ENCODE measurements at places on chromosomes 7 and 10. TPM values are rescaled to one million over a fixed set of nuclear protein-coding genes. Genes with fewer than 3 reads are reported as not detected.

- no peak for DNase-seq
These were observed 129.6 kb downstream of the TNS3 start for GRCh38 chr7:47452295-47452694.

MKX gene
- total RNA-seq = 0.06 TPM

RRP12 gene
- 23.5 TPM for total RNA-seq

- DNase-seq = no peak
These were observed 235.9 kb downstream of the SLC25A13 start for GRCh38 chr7:96085953-96086352.

GRCh38 chr7:132509643-132510042 is 66.6 kb downstream of the PLXNA4 start:
- no peak for DNase-seq

GRCh38 chr7:102009628-102010027 is 192.2 kb downstream of the CUX1 start:
- DNase-seq = no peak

PON3 gene
- not detected for total RNA-seq

RASSF4 gene
- 14.5 TPM for total RNA-seq

DNA sequence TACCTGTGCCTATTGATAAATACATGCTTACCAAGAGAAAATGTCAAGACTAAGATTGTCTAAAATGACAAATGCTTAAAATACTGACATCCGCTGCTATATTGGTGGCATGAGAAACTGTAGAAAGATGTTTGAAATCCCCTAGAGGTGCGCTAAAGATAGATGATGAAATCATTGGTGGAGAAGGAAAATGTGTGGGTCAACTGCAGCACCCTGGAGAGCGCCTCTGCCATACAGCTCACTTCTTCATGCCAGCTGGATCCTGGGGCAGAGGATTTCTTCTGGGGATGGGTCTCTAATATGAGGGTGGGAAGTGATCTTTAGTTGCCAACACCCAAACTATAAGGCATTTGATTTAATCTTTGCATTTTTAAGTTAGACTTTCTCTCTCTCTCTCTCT is 680.4 kb upstream of the POM121L12 start:
- no peak for DNase-seq

TSPAN12 gene
- total RNA-seq = 6.7 TPM

- DNase-seq = no peak
These were observed 17.4 kb downstream of the CPA1 start for GRCh38 chr7:130397758-130398073.

DNA sequence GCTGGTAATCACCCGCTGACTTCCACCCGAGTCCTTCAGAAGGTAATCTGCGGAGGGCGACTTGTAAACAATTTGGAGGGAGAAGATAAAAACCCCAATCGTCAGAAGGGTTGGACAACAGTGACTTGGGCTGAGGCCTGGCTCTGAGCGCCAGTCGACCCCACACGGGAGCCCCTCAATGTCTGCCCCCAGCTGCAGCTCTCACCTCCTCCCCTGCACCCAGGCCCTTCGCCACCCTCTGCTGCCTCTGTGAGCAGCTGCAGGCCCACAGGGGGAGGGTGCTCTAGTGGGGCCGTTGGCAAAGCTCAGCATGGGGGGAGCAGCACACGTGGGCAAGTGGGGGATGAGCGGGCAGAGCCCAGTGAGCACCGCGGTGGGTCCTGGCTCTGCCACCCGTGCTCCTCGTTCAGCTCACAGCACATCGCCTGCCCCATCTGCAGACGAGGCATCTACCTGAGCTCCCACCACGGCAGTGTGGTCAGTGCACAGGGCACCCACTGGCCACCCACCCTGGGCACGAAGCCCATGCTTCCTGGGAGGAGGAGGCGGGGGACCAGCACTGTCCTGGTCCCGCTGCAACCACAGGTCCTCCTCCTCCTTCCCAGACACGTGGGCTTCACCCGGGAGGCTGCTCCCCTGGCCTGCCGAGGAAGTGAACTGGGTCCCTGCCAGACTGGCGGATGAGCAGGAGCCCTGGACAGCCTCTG is 280.5 kb downstream of the ELFN1 start:
- no peak for DNase-seq

Data from epithelial cell of proximal tubule (primary cell).